A549 treated with CpdA at 1 μM for 4 hours (cell line): ENCODE measurements at places on chromosomes 13 and 19. TPM values are rescaled to one million over a fixed set of nuclear protein-coding genes. Genes with fewer than 3 reads are reported as not detected.

The MEDAG gene
- 0.07 to 0.08 TPM (median 0.07 TPM) in 3 of 5 replicates, not detected in the others for total RNA-seq

The HCST gene
- total RNA-seq: 0.40 to 0.81 TPM (median 0.57 TPM) in 4 of 5 replicates, not detected in the other

The METTL21C gene
- not detected in 5 replicates for total RNA-seq

The CACNG6 gene
- 9.7 to 13.4 TPM (median 10.8 TPM) in 5 replicates for total RNA-seq

The GPR180 gene
- total RNA-seq: 3.1 to 3.8 TPM (median 3.3 TPM) in 5 replicates

The NLRP11 gene
- 0.01 to 0.06 TPM (median 0.06 TPM) in 3 of 5 replicates, not detected in the others for total RNA-seq

The CGB5 gene
- 0.54 to 1.6 TPM (median 1.5 TPM) in 5 replicates for total RNA-seq

The RDH8 gene
- total RNA-seq: 0.28 to 0.82 TPM (median 0.45 TPM) in 5 replicates

The FUT1 gene
- total RNA-seq: 0.07 to 0.09 TPM (median 0.07 TPM) in 4 of 5 replicates, not detected in the other

The PRMT1 gene
- 399 to 454 TPM (median 422 TPM) in 5 replicates for total RNA-seq

The ZNF560 gene
- not detected in 5 replicates for total RNA-seq

The ZNF723 gene
- not detected in 5 replicates for total RNA-seq

The ZNF700 gene
- 0.15 to 0.52 TPM (median 0.24 TPM) in 5 replicates for total RNA-seq

The CNN1 gene
- total RNA-seq: 0.23 to 0.60 TPM (median 0.53 TPM) in 5 replicates

The RFX1 gene
- total RNA-seq: 3.5 to 7.8 TPM (median 6.1 TPM) in 5 replicates

The GPR18 gene
- not detected in 5 replicates for total RNA-seq

The NCR1 gene
- total RNA-seq: not detected in 5 replicates

The ZNF526 gene
- total RNA-seq: 18.5 to 20.5 TPM (median 19.3 TPM) in 5 replicates

The ZNF439 gene
- not detected in 5 replicates for total RNA-seq

The CPB2 gene
- total RNA-seq: not detected in 5 replicates

The LYPD4 gene
- total RNA-seq: not detected in 5 replicates

The IGFL1 gene
- 1.3 to 3.6 TPM (median 2.7 TPM) in 5 replicates for total RNA-seq

The GFY gene
- total RNA-seq: 0.22 to 0.31 TPM (median 0.26 TPM) in 4 of 5 replicates, not detected in the other

The ATP1A3 gene
- 3.5 to 5.1 TPM (median 4.9 TPM) in 5 replicates for total RNA-seq

The DHPS gene
- total RNA-seq: 42.7 to 54.1 TPM (median 50.9 TPM) in 5 replicates

The TMIGD2 gene
- not detected in 5 replicates for total RNA-seq

The HSH2D gene
- 0.08 TPM in 1 of 5 replicates, not detected in the others for total RNA-seq

The STOML3 gene
- total RNA-seq: not detected in 5 replicates

The ATP13A1 gene
- 22.5 to 35.4 TPM (median 33.4 TPM) in 5 replicates for total RNA-seq

The CILP2 gene
- 0.10 to 0.49 TPM (median 0.26 TPM) in 5 replicates for total RNA-seq

The ZNF260 gene
- 6.3 to 13.8 TPM (median 6.8 TPM) in 5 replicates for total RNA-seq

The IGFLR1 gene
- total RNA-seq: 9.3 to 12.6 TPM (median 11.0 TPM) in 5 replicates

The RASGRP4 gene
- 0.06 to 0.20 TPM (median 0.07 TPM) in 3 of 5 replicates, not detected in the others for total RNA-seq

The IZUMO2 gene
- total RNA-seq: not detected in 5 replicates

The HPN gene
- total RNA-seq: 0.03 to 0.17 TPM in 2 of 5 replicates, not detected in the others

The ICAM1 gene
- total RNA-seq: 3.4 to 7.4 TPM (median 4.9 TPM) in 5 replicates

The CEACAM4 gene
- total RNA-seq: not detected in 5 replicates

The OR4F17 gene
- total RNA-seq: not detected in 5 replicates
